CD4-positive, alpha-beta T cell (primary cell): ENCODE measurements at places on chromosomes 12 and 14. TPM values are rescaled to one million over a fixed set of nuclear protein-coding genes. Genes with fewer than 3 reads are reported as not detected.

- no peaks in the 10 kb centered on the region for H3K36me3 ChIP-seq
- DNase-seq, result no peak
- no peaks in the 10 kb centered on the region for H3K27me3 ChIP-seq
- H3K4me3 ChIP-seq, result no peak within 1 kb of the TSS
Observed at GRCh38 chr12:57146961-57147944, at the start of gene LRP1-AS. Gene LRP1-AS, minus strand, starts transcription at chr12:57147619.

The SVOP gene
- total RNA-seq, result not detected

- no peak overlapping the region for H3K4me3 ChIP-seq
- no peak overlapping the region for H3K27ac ChIP-seq
Observed at GRCh38 chr14:98888927-98889835, 382.8 kb downstream of the BCL11B start.

DNA sequence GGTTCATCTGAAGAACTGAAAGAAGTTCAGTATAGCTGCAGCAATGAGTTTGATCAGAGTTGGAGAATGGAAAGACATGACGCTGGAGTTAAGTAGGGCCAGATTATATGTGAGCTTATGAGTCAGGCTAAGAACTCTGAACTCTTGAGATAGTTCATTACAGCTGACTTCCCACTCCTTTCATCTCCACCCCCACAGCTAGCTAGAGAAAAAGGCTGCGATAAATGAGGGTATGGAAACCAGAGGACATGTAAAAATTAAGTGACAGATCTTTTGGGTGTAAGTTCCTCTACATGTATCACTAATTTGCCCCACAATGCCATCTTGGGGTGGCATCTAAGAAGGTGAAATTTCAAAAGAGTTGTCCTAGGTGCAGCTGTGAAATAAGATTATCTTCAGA, 28.6 kb downstream of the PYM1 start:
- H3K27ac ChIP-seq, result no peak overlapping the region
- DNase-seq, result no peak
- H3K36me3 ChIP-seq, result peaks cover 25% of the 10 kb centered on the region
- no peaks in the 10 kb centered on the region for H3K27me3 ChIP-seq
- H3K4me1 ChIP-seq, result no peaks in the 10 kb centered on the region
- H3K4me3 ChIP-seq, result no peak overlapping the region

DNA sequence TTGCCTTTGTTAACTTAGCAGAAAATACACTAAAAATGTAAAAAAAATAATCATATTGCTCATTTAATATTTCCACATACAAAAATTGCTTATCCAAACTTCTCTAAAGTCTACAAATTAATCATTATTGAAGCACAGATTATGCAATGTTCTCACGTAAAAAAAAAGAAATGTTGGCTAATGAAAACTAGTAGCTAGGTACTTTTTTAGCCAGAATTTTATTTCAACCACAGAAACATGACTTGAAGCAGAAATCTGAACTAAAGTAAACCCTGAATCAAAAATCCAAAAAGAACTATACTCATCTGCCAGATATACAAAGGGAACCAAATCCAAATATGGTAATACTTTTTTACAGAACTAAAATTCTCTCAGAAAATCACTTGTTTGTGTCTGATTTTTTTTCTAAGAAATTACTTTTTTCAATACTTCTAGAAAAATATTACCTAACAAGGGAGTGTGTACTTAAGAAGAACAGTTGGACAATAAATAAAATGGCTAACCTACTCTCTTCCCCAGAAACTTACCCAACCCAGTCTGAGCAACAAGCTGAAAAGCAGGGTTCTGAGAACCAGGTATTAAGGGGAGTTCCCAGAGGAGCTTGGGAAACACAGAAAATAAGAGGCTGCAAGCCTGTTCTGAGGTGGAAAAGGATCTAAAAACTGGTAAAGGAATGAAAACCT, 78.4 kb upstream of the RAP1B start:
- no peaks in the 10 kb centered on the region for H3K27me3 ChIP-seq
- H3K4me3 ChIP-seq, result no peak overlapping the region
- no peak overlapping the region for H3K27ac ChIP-seq
- DNase-seq, result no peak
